Breast epithelium (tissue), 4 donors: ENCODE measurements at places on chromosomes 12 and 14.

DNA sequence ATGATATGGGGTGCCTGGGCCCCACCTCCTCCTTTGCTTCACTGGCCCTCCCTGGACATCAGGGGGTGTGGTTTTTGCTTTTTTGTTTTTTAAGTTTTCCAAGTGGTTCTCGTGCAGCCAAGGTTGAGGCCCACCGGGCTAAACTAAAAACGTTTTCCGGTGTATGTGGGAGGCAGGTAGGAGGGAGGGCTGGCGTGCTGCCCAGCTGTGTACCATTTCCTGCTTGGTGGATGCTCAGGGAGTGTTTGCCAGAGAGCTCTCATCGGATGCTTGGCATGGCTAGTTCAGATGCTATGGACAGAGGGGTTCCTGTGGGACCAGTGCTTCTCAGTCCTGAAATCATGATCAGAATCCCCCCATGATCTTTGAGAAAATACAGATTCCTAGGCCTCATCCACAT, 246.4 kb downstream of the CACNA1C start:
- no peak for DNase-seq

- no peak for DNase-seq
These were observed 92.4 kb downstream of the PHLDA1 start for GRCh38 chr12:75939016-75939642.

DNA sequence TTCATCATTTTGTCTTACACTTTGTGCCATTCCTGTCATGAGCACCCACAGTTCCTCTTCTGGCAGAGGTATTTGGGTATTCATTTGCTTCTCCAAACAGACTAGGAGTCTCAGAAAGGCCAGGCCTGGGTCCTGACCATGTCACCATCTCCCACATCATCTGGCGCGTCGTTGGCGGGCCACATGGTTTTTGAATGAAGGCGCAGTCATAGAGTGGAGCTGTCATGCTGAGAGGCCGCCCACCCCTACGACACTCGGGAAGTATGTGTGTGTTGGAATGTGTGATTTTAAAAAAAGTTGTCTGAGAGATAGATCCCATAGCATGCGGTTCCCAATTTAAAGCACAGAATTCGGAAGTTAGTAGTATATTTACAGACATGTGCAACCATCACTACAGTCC, 15.6 kb upstream of the TTC7B start:
- no peak for DNase-seq

DNA sequence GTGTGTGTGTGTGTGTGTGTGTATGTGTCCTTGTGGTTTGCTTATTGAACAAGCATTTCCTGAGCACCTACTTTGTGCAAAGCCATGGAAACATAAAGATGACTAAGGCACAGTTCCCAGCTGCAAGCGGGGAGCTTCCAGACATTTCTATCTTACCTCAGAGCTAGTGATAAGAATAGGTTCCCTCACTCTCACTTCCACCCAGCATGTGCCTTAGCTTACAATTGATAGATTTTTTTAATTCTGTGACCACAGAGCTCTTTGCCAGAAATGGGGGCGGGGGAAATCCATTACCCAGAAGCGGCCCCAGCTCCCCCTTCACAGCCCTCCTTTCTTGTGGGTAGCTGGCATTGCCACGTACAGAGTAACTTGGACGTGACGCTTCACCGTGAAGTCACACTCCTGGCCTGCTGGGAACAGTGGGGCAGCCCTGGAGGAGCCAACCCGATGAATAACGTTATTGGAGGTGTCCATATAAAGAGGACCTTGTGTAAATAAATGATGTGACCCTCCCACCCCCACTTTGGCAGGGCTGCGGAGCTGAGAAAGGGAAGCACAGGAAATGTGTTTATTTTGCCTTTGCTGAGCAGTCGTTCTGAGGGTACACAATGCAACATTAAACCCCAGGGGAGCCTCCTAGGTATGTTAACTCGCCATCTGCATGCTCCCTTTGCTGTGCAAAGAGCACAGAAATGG, 238.9 kb downstream of the CHST11 start:
- no peak for DNase-seq

GRCh38 chr12:2489275-2489674, 305.5 kb upstream of the FKBP4 start:
- no peak for DNase-seq

DNA sequence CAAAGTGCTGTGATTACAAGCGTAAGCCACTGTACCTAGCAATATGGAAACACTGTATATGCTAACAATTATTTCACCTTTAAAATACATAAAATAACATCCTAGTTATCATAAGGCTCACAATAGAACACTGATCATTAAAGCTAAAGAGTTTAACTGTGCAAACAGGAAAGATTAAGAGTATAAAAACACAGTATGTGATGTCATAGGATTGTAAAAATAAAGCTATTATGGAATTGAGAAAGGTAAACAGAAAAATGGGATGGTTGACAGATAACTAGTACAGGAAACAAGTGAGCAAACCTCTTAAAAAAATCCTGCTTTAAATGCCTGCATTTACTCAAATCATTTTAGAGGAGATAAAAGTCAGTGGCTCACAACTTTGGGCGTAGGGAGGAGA, 10.8 kb upstream of the IPO8 start:
- DNase-seq: no peak
